ENCODE measurements at places on chromosomes 5 and 9. TPM values are rescaled to one million over a fixed set of nuclear protein-coding genes. Genes with fewer than 3 reads are reported as not detected.

- no peak for DNase-seq
- H3K27me3 ChIP-seq, result no peaks in the 10 kb centered on the region
- no peaks in the 10 kb centered on the region for H3K36me3 ChIP-seq
- H3K4me3 ChIP-seq, result no peak overlapping the region
- no peak overlapping the region for H3K27ac ChIP-seq
These were observed 41.5 kb downstream of the SAR1B start for GRCh38 chr5:134590992-134591659.

Gene SPATA31E1
- not detected for total RNA-seq

Gene UNC5A
- total RNA-seq, result 0.23 TPM

Gene EGFLAM
- 6.1 TPM for total RNA-seq

Gene HINT2
- total RNA-seq, result 38.0 TPM

DNA sequence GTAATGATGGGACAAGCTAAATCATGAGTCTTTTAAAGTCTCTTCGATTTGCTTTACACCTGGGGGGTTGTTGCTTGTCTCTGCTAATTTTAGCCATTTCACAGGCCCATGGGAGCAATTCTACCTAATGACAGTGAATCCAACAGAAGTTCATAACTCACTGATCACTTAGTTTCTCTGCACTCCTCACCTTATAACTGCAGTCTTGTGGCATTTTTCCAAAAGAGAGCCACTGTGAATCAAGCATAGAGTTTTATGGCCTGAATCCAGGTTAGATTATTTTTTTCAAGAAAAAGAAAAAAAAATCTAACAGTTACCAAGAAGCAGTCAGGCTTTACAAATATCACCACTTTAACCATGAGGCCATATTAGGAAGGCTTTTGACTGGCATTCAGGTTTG, 1.5 kb upstream of the IL7R start:
- no peak for DNase-seq
- H3K27me3 ChIP-seq, result no peaks in the 10 kb centered on the region
- no peak overlapping the region for H3K4me3 ChIP-seq
- no peaks in the 10 kb centered on the region for H3K36me3 ChIP-seq
- no peak overlapping the region for H3K27ac ChIP-seq

GRCh38 chr5:159850160-159850559, 66.1 kb upstream of the ADRA1B start:
- no peaks in the 10 kb centered on the region for H3K27me3 ChIP-seq
- no peak overlapping the region for H3K4me3 ChIP-seq
- H3K27ac ChIP-seq, result no peak overlapping the region
- no peaks in the 10 kb centered on the region for H3K36me3 ChIP-seq
- H3K4me1 ChIP-seq, result no peaks in the 10 kb centered on the region

DNA sequence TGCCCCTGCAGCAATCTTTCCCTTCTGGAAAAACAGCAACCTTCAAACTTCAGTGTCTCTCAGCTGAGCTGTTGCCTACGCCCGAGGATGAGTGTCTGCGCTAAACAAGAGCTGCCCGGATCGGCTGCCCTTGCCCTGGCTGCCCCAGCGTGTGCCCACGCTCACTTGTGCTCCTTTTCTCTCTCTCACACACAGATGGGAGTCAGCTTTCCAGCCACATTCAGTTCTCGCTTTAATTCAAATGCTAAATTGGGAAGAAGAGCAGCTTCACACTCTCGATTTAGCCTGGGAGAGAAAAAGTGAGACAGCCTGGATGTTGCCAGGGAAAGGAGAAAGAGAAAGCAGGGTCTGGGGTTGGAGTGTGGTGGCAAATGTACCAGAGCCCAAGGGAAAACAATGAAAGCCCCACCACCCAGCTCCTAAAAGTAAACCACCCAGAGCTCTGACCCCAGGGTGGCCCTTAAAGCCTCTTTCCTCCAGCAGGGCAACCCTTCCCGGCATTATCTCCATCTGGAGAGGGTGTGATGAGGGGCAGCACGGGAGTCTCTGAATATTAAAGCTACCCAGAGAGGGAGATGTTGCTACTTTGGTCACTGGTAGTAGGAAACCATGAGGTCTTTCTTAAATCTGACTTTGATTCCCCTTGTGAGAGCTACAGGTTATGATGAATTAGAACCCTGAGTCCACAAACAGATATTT, 9.9 kb upstream of the EGR1 start:
- no peak for DNase-seq
- H3K4me3 ChIP-seq, result no peak overlapping the region
- no peaks in the 10 kb centered on the region for H3K36me3 ChIP-seq

DNA sequence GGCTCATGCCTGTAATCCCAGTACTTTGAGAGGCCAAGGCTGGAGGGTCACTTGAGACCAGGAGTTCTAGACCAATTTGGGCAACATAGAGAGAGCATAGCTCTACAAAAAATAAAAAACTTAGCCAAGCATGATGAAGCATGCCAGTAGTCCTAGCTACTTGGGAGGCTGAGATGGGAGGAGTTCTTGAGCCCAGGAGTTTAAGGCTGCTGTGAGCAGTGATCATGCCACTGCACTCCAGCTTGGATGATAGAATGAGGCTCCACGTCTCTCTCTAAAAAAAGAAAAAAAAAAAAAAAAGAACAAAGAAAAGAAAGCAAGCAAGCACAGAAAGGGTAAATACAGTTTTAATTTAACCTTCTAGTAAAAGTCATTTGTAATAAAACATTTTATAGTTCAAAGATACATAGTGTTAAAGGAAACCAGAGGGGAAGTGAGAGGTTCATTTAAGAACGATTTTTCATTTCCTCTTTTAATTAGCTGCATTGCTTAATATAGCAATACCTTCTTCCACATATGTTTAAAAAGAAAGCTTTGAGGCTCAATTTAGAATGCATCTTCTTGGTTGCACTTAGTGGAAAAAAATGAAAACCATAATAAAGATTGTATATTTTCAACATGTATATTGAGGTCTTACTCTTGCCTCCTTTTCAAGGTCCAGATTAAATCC, 14.9 kb downstream of the GAPT start:
- H3K27me3 ChIP-seq, result peaks cover 3% of the 10 kb centered on the region
- no peaks in the 10 kb centered on the region for H3K36me3 ChIP-seq
- DNase-seq, result no peak
- no peak overlapping the region for H3K27ac ChIP-seq
- H3K4me3 ChIP-seq, result no peak overlapping the region

DNA sequence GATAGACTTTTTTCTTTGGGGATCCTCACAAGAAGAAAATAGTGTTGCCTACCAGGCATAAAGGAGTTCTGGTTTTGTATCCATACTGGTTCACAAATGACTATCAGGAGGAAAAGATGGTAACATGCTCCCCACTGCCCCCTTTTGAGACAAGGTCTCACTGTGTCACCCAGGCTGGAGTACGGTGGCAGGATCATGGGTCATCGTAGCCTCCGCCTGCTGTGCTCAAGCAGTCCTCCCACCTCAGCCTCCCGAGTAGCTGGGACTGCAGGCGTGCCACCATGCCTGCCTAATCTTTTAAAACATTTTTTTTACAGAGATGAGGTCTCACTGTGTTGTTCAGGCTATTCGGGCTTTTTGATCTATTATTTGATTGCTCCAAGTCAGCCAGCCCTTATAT, 99.3 kb downstream of the TRIO start:
- DNase-seq, result no peak
- H3K36me3 ChIP-seq, result no peaks in the 10 kb centered on the region
- H3K27ac ChIP-seq, result no peak overlapping the region
- no peaks in the 10 kb centered on the region for H3K27me3 ChIP-seq
